Stromal cell of bone marrow (primary cell): ENCODE measurements at places on chromosomes 2 and 18.

GRCh38 chr2:28668106-28668814 is 83.4 kb upstream of the PPP1CB start:
- DNase-seq = no peak

DNA sequence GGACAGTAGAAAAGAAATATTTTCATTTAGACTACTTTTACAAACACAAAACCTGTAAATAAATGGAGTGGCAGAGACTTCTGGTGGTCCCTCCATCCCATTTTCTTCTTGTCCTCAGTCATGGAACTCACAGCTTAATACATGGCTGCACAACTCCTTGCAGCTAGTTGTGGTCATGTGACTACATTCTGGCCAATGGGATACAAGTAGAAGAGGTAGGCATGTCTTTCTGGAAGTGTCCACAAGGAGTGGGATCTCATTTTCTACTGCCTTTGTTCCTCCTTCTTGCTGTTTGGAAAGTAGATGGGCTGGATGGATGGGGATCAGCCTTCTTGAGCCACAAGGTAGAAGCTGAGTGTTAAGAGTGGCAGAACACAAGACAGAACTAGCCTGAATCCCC is 555.8 kb downstream of the SATB2 start:
- no peak for DNase-seq

DNA sequence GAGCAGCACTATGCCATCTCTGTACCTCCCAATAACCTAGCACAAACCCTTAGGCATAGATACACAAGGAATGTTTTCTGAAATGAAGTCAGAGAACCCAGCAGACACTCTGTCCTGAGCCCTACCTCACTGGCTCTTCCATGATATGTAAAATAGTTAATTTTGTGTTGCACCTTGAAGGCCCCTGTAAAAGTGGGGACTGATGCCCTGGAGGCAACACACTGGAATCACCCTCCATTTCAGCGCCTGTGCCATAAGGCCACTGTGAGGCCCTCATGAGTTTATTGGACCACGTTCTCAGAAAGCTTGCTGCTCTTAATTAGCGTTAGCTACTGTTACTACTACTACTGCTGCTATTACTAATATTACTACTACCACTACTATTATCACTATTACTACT is 670.1 kb upstream of the SOX11 start:
- no peak for DNase-seq

DNA sequence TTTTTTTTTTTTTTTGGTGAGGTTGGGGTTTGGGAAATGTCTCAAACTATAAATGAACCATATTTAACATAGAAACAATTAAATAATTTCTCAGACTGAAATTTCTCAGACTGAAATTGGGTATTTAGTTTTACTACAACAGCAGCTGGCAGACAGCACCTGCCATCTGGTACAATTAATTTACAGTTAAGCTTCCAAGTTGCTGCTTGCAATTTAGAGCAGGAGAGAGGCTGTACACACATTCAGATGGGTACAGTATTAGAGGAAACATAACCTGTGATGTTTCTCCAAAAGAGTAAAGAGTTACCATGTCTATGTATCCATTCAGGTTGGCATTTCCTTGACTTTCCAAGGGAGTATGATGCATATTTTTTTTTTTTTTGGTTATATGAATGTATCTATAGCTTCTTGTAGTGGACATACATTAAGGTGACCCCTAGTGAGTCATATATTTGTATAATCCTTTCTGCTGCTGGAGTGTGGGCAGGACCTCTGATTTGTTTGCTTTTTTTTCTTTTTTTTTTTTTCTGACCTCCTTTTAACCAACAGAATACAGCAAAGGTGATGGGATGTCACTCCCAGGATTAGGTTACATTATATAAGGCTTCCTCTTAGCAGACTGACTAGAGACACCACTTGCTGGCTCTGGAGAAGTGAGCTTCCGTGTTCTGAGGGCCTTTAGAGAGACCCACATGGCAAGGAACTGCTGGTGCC is 201.7 kb downstream of the PTH2R start:
- no peak for DNase-seq

- no peak for DNase-seq
These were observed 98.6 kb downstream of the AGAP1 start for GRCh38 chr2:235592430-235592829.

GRCh38 chr18:22560797-22561196 is 143.1 kb upstream of the CTAGE1 start:
- DNase-seq = no peak
